Nucleus accumbens (tissue), 56 donors: ENCODE measurements at places on chromosomes 2 and 18.

DNA sequence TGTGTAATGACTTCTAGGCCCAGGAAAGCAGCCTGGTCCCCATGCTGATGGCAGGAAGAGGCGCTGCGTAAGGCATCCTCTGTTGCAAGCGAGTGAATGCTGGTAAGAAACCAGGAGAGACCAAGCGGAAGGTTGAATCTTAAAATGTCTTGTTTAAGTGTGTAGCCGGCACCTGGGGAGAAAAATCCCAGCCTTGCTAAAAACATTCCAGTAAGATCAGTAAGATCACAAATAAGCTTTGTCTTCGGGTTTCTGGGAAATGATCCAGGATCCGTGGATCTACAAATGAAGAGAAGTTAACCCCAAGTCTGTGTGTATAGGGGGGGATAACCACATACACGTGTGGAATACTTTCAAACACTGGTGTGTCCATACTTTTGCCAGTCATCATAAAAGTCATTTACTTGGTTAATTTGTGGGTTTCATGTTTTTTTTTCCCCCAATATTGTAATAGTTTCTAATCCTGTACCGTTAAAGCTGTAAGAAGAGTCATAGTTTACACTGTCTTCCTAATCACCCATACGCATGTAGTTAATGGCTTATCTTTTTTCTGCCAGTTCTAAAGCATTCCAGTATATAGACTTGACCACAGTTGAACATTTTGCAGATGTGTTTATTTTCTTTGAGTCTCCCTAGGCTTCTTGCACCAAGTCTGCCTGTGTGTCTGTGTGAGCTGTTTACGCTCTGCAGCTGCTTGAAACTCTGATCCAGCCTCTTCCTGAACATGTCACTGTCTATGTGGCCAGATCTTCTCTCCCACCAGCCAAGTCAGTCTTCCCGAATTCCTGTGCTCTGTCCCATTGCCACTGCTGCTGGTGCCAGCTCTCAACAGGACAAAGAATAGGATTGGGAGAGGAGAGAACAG is 135.9 kb upstream of the ARL4C start:
- no peak for DNase-seq

DNA sequence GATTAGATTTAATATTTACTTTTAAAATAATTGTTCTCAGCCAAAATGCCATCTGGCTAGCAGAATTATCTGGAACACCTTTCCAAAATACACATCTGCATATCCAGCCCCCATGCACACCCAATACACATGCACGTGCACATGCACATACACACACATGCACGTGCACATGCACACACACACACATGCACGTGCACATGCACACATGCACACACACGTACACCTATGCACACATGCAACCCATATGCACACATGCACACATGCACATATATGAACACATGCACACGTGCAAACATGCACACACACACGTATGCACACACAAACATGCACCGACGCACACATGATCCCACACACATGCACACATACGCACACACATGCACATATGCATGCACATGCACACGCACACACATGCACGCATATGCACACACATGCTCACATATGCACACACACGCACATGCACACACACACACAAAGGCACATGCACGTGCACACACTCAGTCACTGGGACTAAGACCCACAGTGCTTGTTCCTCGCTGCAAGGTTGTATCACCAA is 53.5 kb downstream of the COPS8 start:
- no peak for DNase-seq

DNA sequence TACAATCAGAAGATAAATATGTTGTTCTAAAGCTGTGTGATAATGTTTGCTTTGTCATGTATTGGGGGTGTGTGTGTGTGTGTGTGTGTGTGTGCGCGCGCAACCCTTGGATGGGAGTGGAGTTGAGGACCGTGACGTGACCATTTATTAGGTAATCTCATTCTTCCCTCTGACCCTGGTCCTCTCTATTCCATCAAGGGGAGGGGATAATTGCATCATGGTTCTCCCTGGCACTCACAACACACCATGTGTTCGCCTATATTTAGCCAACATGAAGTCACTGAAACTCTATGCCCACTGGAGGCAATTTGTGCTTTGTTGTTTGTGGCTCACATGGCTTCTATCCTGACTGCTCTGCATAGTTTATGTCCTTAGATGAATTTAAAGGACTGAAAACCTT is 79.8 kb upstream of the LRPPRC start:
- peak; percentile 51 for DNase-seq

DNA sequence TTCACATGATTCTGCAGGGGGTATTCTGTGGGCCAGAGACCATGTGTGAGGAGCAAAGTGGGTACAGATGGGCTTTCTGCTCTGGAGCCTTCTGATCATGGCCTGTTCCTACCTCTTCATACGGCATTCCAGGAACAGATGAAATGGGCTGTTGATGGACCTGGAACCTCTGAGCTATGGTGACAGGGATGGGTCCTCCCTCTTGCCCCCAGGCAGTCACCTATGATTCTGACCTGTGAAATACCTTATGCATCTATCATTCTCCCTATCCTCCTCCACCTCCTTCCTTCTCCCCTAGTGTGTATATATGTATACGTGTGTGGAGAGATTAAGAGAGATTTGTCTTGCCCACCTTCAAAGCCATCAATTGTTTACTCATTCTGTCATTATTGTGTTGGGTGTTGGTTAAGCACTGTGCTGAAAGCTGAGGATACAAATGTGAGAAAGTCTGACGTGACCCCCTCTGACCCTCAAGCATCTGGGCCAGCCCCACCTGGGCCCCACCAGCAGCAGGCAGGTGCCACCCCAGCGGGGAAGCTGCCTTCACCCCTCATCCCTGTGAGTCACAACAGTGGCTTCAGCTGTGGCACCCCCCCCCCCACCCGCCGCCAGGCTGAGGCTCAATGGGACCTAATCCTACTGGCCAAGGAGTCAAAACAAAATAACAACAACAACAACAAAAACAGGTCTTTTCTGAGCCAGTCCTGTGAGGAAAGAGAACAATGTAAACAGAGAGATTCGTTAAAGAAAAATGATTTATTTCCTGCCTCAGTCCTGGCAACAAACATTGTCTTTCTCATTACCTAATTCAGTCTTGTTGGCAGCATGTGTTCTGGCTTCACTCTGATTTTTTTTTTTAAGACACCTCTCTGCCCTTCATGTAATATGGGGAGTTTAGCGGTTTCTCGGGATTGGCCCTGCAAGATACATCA is 103.8 kb upstream of the CDC42EP3 start:
- DNase-seq = no peak
